ENCODE measurements at places on chromosomes 7 and 10. TPM values are rescaled to one million over a fixed set of nuclear protein-coding genes. Genes with fewer than 3 reads are reported as not detected.

SNX8 gene
- 36.9 TPM for polyA plus RNA-seq

LRRC27 gene
- 10.5 TPM for polyA plus RNA-seq

ODAD2 gene
- 3.9 TPM for polyA plus RNA-seq

MARCHF5 gene
- polyA plus RNA-seq, result 23.2 TPM

SPOCK2 gene
- polyA plus RNA-seq, result 0.06 TPM

PDK4 gene
- 0.18 TPM for polyA plus RNA-seq

BEND7 gene
- 4.5 TPM for polyA plus RNA-seq

TFPI2 gene
- 143 TPM for polyA plus RNA-seq

DNA sequence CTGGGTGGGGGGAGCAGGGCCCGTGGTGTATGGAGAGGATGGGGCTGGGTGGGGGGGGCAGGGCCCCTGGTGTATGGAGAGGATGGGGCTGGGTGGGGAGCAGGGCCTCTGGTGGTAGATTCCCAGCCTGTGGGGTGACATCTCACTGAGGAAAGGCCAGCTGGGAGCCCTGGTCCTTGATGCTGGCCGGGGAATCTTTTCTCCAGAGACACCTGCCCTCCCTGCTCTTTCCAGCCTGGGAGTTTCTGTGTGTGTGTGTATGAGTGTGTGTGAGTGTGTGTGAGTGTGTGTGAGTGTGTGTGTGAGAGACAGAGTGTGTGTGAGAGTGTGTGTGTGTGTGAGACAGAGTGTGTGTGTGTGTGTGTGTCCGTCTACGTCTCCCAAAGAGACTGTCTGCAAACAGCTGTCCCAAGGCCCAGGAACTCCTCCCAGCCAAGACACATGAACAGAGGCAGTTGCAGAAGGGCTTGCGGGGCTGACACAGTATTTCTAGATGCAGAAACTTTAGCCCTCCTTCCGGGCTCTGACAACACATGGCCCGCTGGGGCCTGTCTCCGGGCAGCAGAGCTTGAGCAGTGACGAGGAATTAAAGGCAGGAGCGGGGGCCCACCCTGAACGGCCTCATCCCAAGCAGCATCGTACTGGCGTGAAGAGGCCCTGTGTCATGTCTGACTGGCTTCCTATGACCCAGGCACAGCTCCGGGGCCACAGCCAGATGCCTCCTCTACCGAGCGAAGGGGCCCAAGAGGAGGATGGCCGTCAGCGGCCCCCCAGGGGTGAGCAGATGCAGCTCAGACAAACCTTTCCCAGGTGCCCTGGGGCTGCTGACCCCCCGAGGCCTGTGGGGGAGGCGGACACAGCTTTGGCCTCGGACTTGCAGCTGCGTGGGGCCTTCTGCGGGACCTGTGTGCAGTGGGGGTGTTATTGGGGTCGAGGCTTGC is 24.3 kb downstream of the FAM20C start:
- DNase-seq, result no peak

- DNase-seq, result no peak
Observed at GRCh38 chr10:6958711-6959110, 378.6 kb upstream of the PRKCQ start.

DNA sequence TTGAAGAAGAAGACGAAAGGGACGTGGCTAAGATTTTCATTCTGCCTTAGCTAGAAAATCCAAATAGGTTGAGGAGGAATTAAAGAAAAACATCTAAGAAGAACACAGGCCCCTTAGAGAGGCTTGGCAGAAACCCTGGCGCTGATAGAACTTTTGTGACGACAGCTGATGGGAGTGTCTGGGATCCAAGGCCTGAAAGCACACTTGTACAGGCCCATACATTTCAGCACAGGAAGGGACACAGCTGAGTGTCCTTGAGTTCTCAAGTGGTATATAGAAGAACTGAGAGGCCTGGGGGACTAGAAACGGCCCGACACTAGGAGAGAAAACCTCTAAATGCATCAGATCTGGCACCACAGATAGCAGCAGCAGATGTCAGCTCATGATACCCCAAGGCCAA is 39.5 kb downstream of the PRPS1L1 start:
- no peak for DNase-seq

- DNase-seq, result no peak
Observed at GRCh38 chr7:38862666-38863065, 46.3 kb downstream of the VPS41 start.

- no peak for DNase-seq
Observed at GRCh38 chr10:45183174-45183573, 132.2 kb downstream of the OR13A1 start.

DNA sequence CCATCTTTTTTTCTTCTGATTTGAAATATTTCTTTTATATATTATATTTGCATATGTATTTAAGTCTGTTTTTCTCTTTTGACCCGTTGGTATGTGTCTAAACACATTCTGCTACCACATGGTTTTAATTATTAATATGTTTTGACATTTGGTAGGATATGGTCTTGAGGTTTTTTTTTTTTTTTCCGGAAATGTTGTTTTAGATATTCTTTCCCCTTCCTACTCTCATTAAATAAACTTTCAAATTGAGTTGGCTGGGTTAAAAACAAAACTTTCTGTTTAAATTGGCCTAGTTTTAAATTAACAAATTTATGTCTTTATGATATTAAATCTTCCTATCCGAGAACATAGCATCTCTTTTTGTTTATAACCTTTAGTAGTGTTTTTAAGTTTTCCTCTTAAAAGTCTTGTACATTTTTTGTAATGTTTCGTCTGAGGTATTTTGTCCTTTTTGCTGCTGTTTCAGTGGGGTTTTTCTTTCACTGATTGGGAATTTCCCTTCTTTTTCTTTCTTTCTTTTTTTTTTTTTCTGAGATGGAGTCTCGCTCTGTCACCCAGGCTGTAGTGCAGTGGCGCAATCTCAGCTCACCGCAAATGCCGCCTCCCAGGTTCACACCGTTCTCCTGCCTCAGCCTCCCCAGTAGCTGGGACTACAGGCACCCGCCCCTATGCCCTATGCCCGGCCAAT is 25.4 kb downstream of the STAM start:
- no peak for DNase-seq

DNA sequence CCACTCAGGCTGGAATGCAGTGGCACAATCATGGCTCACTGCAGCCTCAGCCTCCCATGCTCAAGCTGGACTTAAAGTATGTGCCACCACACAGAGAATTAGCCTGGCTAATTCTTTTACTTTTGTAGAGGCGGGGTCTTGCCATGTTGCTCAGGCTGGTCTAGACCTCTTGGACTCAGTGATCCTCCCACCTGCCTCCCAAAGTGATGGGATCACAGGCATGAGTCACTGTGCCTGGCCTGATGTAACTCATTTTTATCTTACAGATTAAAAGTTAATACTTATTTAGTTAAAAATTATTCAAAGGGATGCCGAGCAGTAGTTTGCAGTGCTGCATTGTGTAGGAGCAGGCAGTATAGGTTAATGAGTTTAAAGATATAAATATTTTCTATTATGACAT is 12.6 kb upstream of the PLXDC2 start:
- no peak for DNase-seq

GRCh38 chr7:106329971-106330733 is 45.4 kb upstream of the NAMPT start:
- peak; percentile 50 for DNase-seq

- DNase-seq, result no peak
Observed at GRCh38 chr7:39145935-39146334, 168.2 kb downstream of the POU6F2 start.

GRCh38 chr10:123926401-123927264 is 35.0 kb upstream of the CPXM2 start:
- DNase-seq, result no peak

GRCh38 chr7:136997735-136998134 is 129.3 kb downstream of the CHRM2 start:
- no peak for DNase-seq

GRCh38 chr7:94556028-94556427 is 46.4 kb downstream of the CASD1 start:
- no peak for DNase-seq

DNA sequence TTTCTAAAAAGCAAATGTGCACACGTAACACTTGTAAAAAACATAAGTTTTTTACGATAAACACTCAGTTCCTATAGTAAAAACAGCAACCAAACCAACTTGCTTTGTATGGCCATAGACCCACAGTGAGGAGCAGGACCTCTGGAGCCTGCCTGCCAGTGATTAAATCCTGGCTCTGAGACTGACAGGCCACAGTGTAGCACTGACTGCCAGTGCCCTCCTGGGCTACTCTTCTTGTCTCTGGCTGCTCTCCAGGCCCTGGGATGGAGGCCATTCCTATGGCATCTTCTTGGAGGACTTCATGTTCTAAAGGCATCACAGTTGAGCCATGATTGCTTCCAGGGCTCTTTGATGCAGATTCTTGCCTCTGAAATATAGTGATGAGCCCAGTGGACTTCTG is 22.7 kb upstream of the TMEM254 start:
- no peak for DNase-seq

- no peak for DNase-seq
Observed at GRCh38 chr10:96188916-96189315, 58.8 kb downstream of the ZNF518A start.

- no peak for DNase-seq
Observed at GRCh38 chr10:109851616-109852474, 71.5 kb downstream of the XPNPEP1 start.

- DNase-seq, result no peak
Observed at GRCh38 chr7:97007583-97007861, 2.2 kb downstream of the DLX6 start.

DNA sequence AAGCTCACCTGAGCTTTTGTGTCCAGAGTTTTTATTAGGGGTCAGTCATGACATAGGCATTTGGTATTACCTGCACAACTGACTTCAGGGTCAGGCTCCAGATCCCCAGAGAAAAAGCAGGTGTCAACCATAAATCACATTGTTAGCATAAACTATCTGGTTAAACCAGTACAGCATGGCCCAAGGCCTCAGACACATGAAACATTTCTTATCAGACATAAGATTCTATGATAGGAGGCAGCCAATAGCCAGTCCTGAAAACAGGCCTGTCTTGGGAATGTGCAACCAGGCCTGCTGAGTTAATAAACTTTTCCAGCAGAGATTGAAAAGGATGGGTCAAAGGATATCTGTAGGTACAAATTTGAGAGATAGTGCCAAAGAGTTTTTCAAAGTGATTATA is 116.1 kb downstream of the TPST1 start:
- DNase-seq, result no peak

DNA sequence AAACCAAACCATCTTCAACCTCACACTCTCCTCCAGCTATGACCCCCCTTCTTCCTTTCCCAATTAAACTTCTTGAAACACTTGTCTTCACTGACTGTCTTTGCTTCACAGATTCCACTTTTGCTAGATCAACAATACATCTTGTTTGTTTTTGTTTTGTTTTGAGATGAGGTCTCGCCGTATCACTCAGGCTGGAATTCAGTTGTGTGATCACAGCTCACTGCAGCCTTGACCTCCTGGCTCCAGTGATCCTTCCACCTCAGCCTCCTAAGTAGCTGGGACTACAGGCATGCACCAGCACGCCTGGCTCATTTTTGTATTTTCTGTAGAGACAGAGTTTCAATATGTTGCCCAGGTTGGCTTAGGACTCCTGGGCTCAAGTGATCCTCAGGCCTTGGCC is 59.7 kb downstream of the HIP1 start:
- no peak for DNase-seq

DNA sequence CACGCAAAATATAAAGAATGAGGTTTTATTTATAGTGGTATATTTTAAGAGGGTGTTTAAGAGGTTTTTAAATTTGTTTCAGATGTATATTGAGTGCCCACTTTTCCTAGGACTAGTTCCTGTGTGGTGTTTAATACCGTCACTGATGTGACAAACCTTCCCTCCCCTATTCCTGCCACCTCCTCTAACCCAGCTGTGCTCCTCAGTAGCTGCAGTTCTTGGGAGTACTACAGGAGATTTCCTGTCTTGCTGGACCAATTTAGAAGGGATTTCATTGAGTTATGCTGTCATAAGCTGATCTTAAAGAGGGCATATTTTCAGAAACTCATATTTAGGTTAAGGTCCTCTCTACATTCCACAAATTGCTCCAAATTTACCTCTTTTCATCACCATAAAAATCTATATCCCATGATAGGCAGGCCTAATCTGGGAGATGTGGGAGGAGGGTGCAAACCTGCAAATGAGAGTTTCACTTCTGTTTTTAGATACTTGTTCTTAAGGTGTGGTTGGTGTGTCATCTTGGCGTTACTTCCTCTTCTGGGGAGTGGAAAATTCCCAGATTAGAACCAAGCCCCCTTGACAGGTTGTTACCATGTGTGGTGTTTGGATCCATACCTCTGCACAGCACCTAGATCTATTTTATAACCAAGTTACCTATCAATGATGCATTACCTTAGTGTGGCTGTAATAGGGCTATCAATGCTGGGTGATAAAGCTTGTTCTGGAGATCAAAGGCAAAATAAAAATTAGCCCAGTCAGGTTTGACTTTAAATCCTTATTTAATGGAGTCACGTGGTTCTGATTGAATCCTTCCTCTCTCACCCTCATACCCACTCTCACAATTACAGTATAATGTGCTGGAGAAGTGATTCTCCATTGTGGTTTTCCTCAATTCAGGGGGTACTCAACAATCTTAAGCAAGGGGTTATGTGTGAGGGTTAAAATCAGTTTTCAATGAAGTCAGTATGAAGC is 141.1 kb downstream of the CDK14 start:
- no peak for DNase-seq

DNA sequence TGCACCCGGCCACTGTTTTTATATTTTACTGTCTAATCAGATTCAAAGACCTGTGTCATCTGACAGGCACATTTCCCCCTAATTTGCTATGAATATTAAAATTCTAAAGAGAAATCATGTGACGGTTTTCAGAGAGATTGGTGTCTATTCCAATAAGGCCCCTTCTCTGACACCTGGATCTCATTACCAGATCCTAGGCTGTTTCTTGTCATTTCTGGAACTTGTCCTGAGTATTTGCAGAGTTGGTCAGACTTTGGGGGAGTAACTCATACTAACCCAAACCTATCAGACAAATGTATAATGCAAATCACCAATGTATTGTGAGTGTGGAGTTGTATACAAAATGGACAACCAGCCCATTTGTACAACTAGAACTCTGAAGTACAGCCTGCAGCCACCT is 29.5 kb downstream of the MYO1G start:
- no peak for DNase-seq

- DNase-seq, result peak; percentile 51
Observed at GRCh38 chr10:77531441-77532001, 106.1 kb downstream of the KCNMA1 start.

- no peak for DNase-seq
Observed at GRCh38 chr7:157843336-157844140, 506.7 kb downstream of the DNAJB6 start.

- DNase-seq, result no peak
Observed at GRCh38 chr10:105967256-105967655, 1197.2 kb downstream of the SORCS1 start.

- DNase-seq, result no peak
Observed at GRCh38 chr10:70571636-70572439, 30.7 kb downstream of the PRF1 start.

GRCh38 chr10:88168171-88169036 is 305.0 kb downstream of the PTEN start:
- no peak for DNase-seq

GRCh38 chr7:47743965-47744591 is 162.2 kb upstream of the TNS3 start:
- DNase-seq, result no peak

GRCh38 chr10:20891338-20891714 is 5.8 kb downstream of the NEBL start:
- no peak for DNase-seq

Measured in BJ (cell line).